ENCODE measurements at places on chromosomes 7 and 10.
A peak's percentile ranks its signal among the peaks of the same experiment; 100 is the strongest.

GRCh38 chr10:101571271-101571925, 16.7 kb downstream of the POLL start:
- no peak for DNase-seq

DNA sequence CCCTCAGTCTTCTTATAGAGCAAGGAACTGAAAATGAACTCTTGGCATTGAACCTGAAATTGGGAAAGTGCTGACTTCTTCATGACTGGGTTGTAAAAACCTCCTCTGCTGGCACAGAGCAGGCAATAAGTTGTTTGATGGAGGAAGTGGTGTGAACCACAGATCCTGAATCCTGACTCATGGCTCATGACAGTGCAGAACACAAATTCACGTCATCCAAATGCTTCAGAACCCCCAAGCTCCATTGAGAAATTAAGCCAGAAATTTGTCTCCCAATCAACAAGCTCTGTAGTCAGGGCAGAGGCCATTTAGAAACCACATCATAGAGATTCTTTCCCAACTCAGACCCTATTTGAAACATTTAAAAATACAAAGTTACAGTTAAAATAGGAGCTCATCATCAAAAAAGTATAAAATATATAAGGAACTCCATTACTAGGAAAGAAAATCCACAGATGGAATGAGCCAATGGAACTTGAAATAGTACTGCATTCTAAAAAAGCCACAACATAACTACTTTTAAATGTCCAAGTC, 10.3 kb upstream of the STK17A start:
- no peak for DNase-seq

DNA sequence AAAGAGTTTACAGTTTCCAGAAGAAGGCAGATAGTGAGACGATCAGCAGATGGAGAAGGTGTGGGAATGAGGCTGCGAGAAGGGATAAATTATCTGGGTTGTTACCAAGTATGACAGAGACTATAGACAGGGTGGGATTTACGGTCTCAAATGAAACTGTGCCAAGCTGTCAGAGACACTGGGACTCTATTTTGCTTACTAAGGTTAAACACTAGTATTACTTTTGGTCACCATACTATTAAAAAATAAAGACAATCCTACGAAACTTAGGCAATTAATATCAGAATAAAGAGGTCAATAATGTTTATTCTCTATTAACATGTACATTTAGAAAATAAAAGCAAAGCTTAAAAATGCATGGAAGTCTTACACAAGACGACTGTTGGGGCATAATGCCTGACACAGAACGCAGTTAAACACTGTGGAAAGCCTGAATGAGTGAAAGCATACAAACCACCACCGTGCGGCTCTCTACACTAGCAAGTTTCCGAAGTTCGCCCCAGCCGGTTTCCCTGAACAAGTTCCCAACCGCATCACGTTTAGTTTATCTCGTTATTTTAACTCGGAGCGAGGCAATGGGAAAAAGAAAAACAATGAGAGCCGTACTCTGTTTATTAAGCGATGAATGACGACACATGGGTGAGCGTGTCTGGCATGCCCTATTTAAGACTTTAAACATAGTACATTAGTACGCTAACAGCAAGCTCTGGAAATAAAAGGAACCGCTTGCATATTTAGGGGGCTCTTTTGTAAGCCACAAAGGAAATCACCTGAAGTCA, 909 bp upstream of the CC2D2B start:
- peak; percentile 2 for DNase-seq

GRCh38 chr7:150384406-150385301, 5.5 kb downstream of the ZNF775 start:
- DNase-seq: no peak

DNA sequence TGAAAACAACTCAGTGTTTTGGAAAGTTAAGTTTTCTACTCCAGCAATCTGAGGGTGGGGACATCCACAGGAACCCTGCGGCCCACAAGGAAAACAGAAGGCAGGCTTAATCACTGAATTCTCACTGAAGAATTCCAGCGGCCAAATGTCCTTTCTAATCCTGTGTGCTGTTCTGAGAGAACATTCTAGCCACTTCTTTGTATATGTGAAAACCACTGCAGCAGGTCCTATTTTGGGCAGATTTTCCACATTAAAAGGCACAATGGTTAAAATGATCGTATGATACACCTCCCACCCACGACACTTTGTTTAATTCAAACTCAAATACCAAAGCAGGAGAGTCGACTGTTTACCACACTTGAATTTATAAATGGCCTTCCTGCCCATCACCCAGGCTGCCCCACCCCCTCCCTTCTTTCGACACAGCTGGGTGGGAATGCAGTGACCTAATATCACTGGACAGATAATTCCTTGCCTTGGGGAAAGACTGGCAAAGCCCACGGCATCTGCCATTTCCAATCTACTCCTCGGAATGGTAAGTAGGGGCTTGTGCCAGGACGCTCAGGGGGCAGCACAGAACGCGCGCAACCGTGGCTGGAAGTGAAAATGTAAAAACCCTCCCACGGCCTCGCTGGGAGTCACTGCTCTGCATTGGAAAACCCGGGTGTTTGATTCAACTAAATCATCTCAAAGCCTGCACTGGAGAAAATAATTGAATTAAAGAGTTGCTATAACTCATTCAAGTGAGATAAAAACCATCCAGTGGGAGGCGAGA, 67.0 kb downstream of the CTBP2 start:
- DNase-seq: no peak

GRCh38 chr10:23516530-23516929, 77.7 kb downstream of the OTUD1 start:
- DNase-seq: no peak
